Stimulated activated CD8-positive, alpha-beta memory T cell treated with anti-CD3 and anti-CD28 coated beads, Interleukin-7, amount 100 ng/mL, for 1 hour (primary cell): ENCODE measurements at places on chromosomes 1 and 21.

DNA sequence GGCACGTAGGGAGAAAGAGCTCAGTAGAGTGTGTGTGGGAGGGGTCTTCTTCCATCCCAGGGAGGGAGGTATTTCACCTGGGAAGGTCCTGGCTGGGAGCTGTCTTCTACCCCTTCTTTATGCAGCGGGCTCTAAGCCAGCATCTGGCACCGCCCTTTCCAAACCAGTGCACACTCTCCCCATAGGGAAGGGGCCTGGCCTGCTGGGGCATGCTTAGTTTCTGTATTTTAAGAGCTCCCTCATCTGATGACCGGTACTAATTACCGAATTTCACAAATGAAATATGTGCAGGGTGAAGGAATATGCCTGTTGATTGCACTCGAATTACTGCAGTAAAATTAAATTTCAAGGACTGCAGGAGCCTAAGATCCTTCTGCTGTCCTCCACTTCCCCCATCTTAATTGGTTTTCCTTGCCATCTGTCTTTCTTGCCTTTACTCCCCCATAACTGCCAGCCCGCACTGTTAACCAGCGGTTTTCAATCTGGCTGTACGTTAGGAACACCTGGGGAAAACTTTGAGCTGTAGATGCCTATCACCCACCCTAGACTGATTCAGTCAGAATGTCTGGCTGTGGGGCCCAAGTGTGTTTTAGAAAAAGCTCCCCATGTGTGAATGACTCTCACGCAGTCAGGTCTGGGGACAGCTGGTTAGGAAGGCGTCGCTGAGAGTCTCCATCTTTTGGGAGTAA is 20.1 kb downstream of the GALNT2 start:
- no peak for DNase-seq

DNA sequence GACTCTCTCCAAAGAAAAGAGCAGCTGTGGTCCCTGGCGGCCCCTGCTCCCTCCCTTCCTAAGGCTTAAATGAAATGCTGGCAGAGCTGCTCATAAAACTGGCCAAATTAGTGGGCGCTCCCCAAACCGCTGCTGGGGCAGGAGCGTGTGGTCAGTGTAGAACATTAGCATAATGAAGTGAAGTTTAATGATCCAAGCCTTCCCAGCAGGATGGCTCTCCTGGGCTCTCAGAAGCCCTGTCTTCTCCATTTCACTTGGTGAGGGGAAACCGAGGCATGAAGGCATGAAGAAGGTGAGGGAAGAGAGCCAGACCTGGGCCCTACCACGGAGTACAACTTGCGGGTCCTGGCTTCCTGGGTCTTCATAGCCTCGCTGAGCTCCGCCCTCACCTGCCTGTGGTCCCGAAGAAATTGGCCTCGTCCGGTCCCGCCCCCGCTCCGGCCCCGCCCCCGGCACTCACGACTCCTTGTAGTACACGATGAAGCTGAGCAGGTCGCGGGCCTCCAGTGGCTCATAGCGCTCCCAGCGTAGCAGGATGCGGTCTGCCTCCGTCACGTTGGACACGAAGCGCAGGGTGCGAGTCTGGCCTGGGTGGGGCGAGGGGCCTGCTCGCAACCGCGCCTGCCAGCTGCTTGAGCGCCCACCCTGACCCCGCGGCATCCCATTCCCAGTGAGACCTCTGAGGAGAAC is 10.3 kb downstream of the INSRR start:
- DNase-seq = peak; percentile 39

DNA sequence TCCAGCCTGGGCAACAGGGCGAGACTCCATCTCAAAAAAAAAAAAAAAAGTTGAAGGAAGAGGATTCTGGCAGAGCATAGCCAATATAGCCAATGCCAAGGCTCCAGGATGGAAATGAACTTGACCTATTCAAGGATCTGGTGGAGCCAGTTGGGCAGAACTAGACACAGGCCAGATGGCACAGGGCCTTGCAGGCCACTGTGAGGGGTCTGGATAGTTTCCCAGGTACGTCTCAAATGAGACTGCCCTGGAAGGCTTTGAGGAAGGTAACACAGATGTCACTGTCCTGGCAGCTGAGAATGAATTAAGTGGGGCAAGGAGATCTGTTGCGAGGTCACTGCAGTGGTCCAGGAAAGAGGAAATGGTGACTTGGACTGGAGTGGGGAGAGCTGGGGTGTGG is 12.0 kb upstream of the ARHGEF19 start:
- DNase-seq = no peak

- DNase-seq = no peak
Measured at GRCh38 chr1:198352975-198353695, 187.3 kb downstream of the ATP6V1G3 start.

- no peak for DNase-seq
Measured at GRCh38 chr1:236072001-236072400, 7.1 kb upstream of the NID1 start.

- no peak for DNase-seq
Measured at GRCh38 chr1:108592030-108592759, 32.3 kb downstream of the EEIG2 start.

DNA sequence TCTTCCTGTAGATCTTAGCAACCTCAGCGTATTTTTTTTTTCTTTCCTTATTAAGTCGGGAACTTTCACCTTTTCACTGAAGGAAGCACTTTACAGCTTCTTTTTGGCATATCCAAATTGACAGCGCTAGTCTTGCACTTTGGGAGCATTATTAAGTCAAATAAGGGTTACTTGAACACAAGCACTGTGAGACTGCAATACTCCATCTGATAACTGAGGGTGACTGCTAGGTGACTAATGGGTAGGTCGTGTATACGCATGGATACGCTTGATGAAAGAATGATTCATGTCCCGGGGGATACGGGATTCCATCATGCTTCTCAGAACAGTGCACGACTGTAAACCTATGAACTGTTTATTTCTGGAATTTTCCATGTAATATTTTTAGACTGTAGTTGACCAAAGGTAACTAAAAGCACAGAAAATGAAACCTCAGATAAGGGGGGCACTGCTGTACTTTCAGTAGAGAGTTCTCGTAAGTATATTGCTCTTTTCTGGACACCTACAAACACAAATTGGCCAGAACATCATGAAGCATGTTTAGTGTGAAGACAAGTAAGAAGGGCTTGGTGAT is 364.7 kb downstream of the SMYD3 start:
- DNase-seq = no peak

- DNase-seq = no peak
Measured at GRCh38 chr1:226915672-226915995, 24.5 kb upstream of the COQ8A start.

DNA sequence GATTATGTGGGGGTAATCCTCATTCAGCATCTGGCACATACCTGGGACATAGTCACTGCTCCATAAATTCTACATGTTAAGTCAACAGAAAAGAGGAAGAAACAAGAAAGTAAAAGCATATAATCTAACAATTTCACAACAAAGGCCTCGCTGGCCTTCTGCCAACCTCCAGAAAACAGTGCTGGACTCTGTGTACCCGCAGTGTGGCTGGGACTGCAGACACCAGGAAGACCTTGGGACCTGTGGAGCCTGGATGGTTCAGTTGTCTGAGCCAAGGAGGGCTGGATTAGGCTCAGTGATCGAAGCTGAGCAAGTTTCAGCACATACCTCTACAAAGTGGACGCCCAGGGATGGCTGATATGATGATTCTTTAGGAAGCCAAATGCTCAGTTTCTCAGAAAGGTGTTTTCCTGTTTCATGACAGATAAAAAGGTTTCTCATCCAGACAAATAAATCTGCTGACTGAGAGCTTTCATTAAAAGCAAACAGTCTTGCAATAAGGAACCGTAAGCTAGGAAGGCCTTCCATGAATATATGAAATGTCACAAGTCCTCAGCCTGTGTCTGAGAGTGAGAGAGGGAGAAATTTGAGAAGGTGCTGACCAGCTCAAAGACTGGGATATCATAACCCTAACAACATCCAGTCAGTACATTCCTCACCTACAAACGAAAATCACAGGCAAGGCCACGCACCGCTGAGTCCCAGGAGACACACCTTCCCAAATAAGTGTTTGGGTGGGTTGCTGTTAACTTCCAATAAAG is 48.4 kb downstream of the CAPZB start:
- no peak for DNase-seq

DNA sequence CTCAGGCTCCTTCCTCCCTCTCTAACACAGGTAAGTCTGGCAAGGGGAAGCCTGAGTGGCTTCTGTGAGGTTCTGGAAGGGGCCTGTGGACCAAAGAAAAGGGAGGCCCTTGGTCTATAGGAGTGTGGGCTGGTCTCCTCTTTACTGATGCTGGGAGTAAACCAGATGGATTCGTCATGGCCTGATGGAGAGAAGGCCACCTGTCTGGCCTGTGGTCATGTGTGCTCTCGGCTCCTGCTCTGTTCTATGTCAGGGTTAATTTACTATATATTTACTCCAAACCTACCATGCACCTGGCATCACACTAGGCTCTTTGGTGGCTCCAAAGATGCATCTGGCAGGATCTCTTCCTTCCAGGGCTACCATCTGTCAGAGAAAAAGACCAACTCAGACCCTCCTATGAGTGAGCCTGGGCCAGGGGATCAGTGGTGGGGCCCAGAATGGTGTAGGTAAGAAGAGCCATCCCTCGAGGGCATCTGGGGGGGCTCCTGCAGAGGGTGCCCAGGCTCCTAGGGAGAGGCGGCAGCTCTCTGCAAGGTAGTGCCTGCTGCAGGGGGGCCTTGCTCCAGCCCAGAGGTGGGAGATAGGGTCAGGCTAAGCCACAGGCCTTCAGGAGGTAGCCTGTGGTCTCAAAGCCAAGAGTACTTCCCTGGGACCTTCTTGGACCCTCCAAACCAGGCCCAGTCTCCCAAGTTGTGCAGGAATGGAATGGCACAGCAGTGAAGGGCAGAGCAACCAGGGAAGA is 68.2 kb upstream of the SELENON start:
- no peak for DNase-seq

GRCh38 chr1:20597650-20598049 is 8.8 kb downstream of the CDA start:
- no peak for DNase-seq

- DNase-seq = no peak
Measured at GRCh38 chr1:225977937-225978748, 21.0 kb downstream of the SDE2 start.

DNA sequence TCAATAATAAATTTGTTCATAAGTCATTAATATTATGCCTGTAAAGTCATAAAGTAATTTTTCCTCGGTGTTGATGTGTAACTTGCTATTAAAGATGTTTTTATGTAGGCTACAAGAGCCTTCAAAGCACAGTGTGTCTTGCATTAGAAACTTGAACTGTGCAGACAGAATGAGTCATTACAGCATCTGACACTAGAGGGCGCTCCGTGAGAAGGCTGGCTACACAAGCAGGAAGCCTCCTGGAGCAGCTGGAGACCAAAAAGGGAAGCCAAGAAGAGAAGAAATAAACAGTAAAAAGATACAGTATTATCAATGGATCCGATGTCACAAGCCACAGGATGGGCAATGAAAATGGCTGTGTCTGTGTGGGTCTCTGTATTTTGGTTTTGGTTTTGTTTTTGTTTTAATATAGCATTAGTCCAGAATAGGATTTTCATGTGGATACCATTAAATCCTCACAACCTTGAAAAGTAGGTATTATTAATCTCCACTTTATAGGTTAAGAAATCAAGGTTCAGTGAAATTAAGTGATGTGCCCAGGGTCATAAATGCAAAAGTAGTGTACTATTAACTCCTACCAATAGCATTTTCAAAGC is 16.1 kb upstream of the LRRC8D start:
- DNase-seq = peak; percentile 60

DNA sequence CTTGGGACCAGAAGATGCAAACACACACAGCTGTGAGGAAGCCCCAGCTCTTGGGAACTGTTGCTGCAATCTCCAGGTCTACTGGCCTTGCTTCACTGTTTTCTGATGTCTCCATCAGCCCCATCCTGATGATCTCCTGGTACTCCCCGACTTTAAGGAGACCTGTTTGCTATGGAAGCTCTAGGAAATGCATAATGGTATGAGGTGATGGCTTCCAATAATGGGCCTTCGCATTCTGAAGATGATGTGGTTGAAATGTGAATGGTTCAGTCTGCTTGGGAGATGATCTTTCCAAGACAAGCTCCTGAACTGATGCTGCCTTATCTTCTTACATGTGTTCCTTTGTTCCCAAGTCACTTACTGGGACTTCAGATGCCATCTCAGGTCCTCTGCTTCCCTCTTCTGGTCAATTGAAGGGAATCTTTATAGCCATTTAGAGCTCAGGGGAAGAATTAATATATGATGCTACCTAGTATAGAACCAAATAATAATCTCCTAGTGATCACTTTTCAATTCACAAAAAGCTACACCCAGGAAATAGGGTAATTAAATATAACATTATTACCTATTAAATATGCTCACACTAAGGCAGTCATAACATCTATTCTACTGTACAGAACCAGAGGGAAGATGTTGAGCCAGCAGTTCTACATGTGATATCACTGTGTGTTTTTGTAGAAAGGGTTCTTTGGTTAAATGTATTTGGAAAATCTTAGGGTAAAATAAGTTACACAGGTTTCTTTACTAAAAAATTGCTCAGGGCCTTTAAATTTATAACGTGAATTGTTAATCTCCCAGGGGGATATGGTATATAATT is 73.9 kb upstream of the VTCN1 start:
- no peak for DNase-seq

- no peak for DNase-seq
Measured at GRCh38 chr1:234540404-234540762, 61.4 kb upstream of the TARBP1 start.

DNA sequence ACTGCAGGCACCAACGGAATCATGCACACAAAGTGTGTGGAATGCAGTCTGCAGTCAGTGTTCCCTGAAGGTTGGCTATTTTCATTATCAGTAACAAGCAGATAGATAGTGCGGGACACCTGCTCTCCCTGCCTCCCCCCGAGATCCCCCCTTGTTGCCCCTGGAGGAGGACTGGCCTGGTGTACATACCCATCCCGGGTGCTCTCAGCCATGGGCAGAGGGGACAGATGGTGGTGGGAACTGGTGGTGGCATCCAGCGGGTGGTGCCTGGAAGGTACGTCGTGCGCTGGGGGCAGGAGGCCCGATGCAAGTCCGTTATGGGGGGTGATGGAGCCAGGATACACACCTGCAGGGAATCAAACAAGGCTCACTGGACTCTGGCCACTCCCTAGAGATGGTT is 55.2 kb downstream of the DMRTB1 start:
- DNase-seq = no peak

GRCh38 chr1:224736619-224737352 is 120.7 kb downstream of the CNIH3 start:
- DNase-seq = no peak

DNA sequence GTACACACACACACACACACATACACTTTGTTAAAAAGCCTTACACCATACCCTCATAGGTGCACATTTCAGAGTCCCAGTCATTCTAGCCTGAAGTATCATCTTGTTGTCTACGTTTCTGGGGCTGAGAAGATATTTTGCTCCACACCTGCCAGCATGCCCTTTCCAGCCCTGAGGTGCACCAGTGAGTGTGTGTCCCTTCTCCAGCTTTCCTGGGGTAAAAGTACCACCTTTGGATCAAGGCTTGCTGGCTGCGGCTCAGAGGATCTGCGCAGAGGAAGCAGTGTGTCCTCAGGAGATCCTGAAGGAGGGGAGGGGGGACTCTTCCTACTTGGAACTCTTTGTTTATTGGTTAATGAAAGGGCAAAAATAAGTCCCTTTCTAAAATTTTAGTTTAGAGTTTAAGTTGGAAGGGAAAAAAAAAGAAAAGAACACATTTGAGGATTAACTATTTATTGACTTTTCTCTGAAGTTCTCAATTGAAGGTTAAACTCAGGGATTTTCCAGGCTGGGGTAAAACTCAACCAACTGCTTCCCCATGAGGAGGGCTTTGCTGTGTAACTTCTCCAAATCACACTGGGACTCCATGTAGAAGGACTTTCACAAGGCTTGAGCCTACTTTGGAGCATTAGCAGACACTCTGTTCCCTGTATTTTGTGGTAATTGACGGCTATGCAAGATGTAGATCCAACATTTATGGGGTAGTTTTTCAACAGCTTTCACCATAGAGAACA is 200.3 kb upstream of the SGIP1 start:
- no peak for DNase-seq
